ENCODE measurements at places on chromosomes 5 and 9.

- DNase-seq = no peak
Observed at GRCh38 chr5:147474140-147474539, 35.7 kb downstream of the DPYSL3 start.

DNA sequence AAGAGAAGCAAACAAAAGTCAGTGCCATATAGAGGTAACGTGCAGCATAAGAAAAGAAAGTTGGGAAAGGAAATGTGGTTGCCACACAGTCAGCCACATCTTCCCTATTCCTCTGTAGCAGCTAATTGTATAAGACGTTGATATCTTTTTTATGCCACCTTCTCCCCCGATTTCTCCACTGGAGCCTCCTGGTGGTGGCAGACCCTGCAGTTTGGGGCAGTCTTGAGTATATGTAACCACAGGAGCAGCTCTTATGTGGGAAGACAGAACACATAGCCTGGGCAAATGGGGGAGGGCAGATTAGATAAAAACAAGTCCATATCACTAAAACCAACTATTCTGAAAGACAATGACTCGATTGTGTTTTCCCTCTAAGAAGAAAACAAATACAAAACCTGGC lies 99.7 kb downstream of the PLCXD3 start:
- no peak for DNase-seq

- no peak for DNase-seq
Observed at GRCh38 chr9:23563517-23563916, 262.5 kb downstream of the ELAVL2 start.

DNA sequence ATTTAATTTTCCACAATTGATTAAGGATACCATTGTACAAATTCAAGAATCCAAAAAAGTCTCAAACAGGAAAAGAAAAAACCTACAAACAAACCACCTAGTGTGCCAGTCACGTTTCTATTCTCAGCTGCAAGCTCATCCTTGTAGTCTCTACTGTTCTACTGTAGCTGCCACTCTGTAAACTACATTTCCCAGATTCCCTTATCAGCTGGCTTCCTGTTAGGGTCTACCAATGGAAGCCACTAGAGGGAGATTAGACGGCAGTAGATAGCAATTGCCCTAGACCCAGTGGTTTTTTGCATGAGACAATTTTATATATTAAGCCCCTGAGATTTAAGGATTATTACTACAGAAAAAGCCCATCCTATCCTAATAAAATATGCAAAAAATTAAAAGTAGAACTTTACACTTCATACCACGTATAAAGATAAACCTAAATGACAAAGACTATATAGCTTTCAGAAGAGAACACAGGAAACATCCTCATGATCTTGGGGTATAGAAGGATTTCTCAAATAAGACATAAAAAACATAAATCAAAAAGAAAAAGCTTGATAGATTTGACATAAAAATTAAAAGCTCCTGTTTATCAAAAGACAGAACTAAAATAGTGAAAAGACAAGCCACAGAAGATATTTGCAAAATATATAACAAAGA lies 37.4 kb downstream of the P4HA2 start:
- DNase-seq = no peak

GRCh38 chr5:55307383-55308253 lies at the start of the genes DHX29 and MTREX:
DHX29 (minus strand) TSS chr5:55307694; CDS start chr5:55307573, 121 bp downstream.
MTREX (plus strand) TSS chr5:55307989; CDS start chr5:55308014, 25 bp downstream.
- peak; percentile 84 for DNase-seq

GRCh38 chr9:107487521-107488374 lies 1.8 kb downstream of the KLF4 start:
- peak; percentile 35 for DNase-seq

DNA sequence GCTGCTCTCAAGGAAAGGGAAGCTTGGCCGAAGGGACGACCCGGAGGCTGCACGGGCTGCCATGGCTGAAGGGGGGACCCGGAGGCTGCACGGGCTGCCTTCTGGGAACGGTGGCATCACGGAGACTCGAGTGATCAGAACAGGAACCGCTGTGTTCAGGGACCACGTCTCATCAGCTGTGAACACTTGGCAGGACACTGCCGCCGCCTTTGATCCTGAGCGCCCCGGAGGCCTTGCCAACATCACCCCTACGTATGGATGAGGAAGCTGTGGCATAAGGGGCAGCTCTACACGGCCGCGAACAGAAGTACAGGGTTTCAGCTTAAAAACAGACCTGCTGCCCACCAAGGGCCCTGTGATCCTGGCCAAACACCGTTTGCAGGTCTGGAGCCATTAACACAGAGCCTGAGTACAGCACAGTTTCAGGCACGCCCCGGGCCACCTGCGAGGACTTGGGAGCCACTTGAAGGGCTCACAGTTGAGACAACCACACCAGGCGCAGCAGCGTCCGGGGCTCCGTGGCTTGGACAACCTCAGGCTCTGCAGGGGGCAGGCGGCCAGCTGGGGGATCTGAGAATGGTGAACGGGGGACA lies 23.9 kb upstream of the TERT start:
- DNase-seq = no peak

DNA sequence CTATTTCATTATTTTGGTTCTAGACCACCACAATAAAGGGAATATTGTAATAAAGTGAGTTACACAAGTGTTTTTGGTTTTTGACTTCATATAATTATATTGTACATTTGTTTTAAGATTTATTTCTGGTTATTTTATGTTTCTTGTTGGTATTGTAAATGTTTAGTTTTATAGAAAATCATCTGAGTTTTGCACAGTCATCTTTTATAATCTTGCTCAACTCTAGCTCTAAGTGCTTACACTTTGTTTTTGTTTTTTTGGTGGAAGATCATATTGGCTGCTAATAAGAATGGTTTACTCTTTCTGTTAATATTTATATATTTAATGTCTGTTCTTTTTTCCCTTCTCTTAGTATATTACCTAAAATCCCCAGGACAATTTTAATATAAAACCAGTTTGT lies 135.0 kb downstream of the CNTLN start:
- DNase-seq = no peak

GRCh38 chr5:79416499-79416898 lies 97.4 kb downstream of the HOMER1 start:
- peak; percentile 10 for DNase-seq

GRCh38 chr5:16768184-16768583 lies 151.4 kb upstream of the RETREG1 start:
- no peak for DNase-seq

- DNase-seq = no peak
Observed at GRCh38 chr5:128532127-128532526, 5.9 kb downstream of the FBN2 start.

DNA sequence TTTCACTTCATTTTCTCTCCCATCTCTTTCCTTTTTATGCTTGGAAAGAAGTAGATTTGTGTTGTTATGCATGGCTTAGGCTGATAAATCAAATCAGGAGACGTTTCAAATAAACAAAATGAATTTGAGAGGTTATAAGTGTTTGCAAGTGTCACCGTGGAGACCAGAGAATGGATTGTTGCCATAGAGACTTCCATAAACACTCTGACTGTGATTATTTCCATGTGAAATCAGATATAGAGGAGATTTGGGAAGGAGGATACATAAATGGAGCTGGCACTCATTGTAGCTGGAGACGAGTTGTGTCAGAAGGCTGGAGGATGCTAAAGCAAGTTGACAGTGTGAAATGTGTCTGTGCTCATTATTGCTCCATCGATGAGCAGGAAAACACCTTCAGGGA lies 84.2 kb upstream of the PCSK1 start:
- DNase-seq = no peak

DNA sequence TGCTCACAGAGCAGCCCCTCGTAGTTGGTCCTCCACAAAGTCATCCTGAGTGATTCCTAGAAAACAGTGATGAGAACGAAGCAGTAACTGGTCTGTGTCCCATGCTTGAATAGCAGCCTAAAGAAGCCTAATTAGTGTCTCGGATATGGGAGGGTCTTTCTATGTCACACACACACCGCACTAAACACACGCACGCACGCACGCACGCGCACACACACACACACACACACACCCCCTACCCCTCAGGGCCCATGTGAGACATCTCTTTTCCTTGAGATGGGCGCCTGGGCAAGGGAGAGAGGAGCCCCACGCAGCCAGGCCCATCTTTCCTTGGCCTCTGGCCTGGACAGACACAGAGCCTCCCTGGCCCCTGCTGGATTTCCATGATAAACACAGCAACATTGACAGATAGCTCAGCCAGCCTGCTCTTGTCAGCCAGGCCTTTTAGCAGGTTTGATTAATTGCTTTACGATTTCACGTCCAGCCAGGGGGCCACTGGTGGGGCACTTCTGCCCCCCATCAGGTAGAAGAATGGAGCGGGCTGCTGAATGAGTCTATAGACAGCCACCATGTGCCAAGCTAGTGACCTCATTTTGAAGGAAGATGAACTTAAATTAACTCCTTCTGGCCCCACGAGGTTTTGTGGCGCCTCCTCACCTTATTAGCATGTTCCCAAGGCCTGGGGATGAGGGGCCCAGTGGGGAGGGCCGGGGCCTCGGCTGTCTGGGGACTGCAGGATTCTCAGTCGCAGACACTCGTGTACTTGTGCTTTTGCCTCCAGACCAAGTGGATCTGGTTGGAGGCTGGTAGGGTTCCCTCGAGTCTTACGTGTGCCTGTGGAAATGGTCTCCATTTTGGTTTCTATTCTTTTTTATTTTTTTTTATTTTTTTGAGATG lies 36.2 kb upstream of the PRDM12 start:
- DNase-seq = no peak

- DNase-seq = peak; percentile 82
Observed at GRCh38 chr5:178120607-178121357, 7.5 kb downstream of the N4BP3 start.

DNA sequence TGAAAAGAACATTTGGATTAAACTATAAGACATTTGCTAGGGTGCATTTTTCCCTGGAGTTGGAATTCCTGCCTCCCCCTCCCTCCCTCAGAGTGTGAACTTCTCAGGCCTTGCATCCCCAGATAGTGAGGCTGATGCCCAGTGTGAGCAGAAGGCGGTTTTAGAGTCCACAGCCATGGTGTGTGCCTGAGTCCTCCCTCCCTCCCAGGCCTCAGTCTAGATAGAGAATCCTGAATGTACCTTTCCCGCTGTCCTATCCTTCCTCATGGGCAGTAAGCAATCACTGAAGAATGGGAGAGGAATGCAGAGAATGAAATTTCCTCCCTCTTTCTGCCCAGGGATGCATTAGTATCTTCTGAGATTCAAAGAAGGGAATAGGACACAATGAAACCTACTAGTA lies 108.5 kb downstream of the RASGRF2 start:
- DNase-seq = no peak

DNA sequence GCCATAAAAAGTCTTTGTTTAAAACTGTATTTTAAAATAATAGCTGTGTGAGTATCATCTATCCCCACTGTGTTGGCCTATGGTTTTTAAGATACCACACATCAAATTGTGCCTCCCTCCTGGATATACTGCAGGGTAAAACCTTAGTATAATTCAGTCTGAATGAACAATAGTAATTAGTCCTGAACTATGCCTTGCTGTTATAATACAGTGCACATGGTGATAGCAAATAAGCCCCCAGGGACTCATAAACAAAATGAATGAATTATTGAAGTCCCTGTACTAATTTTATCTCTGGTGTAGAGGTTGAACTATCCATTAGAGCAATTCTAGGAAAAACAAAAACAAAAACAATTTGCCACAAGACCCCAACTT lies 142.7 kb upstream of the ADAMTSL1 start:
- DNase-seq = no peak

DNA sequence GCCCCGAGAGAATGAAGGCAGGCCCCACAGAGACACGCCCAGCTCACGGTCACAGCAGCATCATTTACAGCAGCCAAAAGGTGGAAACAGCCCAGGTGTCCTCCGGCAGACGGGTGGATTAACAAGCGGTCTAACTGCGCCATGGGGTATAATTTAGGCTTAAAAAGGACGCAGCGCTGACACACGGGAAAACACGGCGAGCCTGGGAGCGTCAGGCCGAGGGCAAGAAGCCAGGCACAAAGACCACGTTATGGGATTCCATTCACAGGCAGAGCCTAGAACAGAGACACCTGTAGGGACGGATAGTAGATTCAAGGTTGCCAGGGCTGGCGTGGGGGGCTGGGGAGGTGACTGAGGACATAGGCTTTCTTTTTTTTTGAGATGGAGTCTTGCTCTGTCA lies 36.9 kb upstream of the TMEM250 start:
- no peak for DNase-seq

- no peak for DNase-seq
Observed at GRCh38 chr9:106421772-106422171, 441.2 kb upstream of the ZNF462 start.

GRCh38 chr9:136081826-136082495 lies 13.1 kb downstream of the NACC2 start:
- no peak for DNase-seq

GRCh38 chr5:110634475-110634874 lies 92.0 kb downstream of the TMEM232 start:
- no peak for DNase-seq
